ENCODE measurements at places on chromosomes 16 and 17. TPM values are rescaled to one million over a fixed set of nuclear protein-coding genes. Genes with fewer than 3 reads are reported as not detected.
A peak's percentile ranks its signal among the peaks of the same experiment; 100 is the strongest.

Gene UMOD
- not detected for total RNA-seq

DNA sequence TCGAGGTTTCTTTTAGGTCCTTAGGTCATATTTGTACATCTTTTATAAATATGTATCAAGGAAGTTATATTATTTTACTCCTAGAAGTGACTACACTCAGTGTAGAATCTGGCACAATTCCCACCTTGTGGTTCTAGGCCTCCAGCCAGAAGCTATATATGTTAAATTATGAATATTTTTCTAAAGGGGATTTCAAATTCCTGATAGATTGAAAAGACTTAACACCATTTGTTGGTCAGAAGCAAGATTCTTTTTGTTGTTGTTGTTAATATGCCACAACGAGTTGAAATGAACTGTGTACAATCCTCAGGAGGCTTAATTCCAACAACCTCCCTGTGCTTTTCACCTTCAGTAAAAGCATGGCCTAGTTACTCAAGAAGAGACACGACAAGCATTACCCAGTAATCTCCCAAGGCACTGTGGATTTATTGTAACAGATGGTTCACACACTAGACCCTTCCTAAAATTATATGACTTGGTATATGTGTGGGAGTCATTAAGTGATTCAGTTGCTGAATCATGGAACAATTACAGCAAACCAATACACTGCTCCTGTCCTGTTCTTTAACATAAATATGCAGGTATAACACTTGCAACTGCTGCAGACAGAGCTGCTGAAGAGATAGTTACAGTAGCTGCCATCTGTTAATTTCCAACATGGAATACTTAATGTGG lies 964.4 kb upstream of the GOT2 start:
- DNase-seq, result no peak

Gene KRTAP1-1
- total RNA-seq, result not detected

DNA sequence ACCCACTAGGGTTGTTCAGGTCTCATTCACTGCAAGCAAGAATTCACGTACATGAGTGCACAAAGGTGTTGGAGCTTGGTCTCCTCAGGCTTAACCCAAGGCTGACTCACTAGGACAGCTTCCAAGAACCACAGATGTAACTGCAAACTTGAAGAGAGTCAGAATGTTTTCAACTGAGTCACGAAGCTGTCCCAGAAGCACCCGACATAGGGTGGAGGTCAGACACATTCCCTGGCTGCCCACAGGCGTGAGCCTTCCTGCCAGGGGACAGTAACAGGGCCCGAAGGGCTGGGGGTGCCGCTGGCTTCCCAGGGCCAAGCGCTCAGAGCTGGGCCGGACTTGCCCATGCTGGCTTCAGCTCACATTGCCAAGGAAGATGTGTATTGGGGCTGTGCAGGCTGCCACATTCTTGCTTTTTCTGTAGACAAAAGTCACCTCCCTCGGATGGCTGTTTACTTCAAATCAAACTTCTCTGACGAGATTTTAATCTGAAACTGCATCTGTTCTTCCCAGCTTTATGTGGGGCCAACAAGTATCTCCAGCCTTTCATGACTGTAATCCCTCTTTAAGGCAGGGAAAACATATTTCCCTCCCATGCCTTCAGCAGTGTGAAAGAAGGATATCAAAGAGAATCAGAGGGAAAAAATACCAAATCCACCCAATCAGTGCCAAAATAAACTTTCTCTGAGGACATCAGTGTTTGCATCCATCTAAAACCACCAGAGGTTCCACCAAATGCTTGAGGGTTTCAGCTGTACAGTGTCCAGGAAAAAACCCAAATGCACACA lies 14.3 kb downstream of the CMTM3 start:
- DNase-seq, result no peak

Gene GP1BA
- total RNA-seq, result not detected

Gene SNAI3
- 5.5 TPM for total RNA-seq

- DNase-seq, result no peak
These were observed 318 bp upstream of the RBL2 start for GRCh38 chr16:53433930-53434376.

DNA sequence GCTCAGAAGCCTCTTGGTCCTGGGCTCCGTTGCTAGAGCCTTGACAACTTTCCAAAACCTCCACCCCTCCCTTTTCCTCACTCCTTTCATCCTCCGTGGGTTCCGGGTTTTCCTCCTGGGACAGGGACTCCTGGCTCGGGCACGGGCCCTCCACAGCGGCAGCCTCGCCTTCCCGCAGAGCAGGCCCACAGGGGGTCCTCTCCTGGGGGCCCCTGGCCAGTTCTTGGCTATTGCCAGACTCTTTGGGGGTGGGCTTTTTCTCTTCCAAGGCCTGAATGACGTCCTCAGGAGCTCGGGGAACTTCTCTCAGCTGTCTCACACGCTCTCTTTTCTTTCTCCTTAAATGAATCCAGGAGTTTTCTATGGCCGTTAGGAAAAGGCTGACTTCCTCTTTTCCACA lies 19.3 kb upstream of the MNT start:
- DNase-seq, result no peak

GRCh38 chr16:27995378-27995777 lies 68.1 kb downstream of the GSG1L start:
- no peak for DNase-seq

Gene DNAAF1
- not detected for total RNA-seq

DNA sequence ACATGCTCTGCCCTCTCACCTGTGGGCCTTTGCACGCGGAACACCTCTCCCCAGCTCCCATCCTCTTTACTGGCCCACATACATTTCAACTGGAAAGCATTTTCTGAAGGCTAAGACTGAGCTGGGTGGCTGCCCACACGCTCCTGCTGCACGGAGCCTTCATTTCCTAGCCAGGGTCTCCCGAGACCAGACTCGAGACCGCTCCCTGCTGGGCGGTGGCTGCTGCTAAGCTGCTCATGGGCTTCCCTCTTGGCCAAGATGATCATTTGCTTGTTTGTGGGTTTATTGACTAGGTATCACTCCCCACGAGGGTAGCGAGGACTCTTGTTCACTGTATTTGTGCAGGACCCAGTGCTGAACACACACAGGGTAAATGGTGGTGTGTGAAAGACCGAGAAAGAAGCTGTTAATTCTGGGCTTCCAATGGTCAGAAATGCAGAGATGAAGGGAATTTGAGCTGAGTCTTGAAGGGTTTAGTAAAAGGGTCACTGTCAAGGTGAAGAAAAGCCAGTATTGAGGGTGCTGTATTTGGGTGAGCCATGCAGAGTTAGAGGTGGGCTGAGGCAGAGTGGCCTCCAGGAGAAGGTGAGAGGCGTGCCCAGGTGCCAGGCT lies 907 bp downstream of the TRAPPC2L start:
- DNase-seq, result peak; percentile 82

DNA sequence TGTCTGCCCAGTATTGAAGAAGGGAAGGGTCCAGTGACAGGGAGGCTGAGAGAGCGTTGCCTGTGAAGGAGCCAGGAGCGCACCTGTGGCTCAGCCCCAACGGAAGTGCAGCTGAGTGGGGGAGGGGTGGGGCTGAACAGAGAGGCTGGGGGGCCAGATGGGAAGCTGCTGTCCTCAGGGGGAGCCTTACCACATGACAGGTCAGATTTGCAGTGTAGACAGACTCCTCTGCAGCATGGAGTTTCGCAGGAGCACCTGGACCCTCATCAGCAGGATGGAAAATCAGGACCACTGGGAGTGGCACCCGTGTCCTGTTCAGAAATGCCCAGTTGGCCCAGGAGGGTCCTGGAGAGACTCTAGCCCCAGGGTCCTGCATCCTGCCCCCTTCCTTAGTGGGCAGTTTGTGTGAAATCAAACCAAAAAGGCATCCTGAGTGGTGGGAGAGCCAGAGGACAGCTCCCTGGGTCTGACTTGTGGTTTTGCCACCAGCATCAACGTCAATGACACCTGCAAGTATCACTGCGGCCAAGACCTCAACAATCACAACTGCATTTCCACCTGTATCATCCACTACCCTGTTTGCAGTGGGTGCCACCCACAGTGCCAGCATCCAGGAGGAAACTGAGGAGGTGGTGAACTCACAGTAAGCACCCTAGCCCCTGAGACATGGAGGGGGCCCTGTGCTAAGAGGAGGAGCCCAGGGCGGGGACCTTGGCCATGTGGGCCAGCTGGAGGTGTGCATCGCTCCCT lies 7.8 kb downstream of the CD300A start:
- DNase-seq, result no peak

- no peak for DNase-seq
These were observed 2.5 kb downstream of the NME3 start for GRCh38 chr16:1768767-1769401.

Gene DPEP2
- 5.3 TPM for total RNA-seq

Gene CPNE7
- total RNA-seq, result 7.1 TPM

DNA sequence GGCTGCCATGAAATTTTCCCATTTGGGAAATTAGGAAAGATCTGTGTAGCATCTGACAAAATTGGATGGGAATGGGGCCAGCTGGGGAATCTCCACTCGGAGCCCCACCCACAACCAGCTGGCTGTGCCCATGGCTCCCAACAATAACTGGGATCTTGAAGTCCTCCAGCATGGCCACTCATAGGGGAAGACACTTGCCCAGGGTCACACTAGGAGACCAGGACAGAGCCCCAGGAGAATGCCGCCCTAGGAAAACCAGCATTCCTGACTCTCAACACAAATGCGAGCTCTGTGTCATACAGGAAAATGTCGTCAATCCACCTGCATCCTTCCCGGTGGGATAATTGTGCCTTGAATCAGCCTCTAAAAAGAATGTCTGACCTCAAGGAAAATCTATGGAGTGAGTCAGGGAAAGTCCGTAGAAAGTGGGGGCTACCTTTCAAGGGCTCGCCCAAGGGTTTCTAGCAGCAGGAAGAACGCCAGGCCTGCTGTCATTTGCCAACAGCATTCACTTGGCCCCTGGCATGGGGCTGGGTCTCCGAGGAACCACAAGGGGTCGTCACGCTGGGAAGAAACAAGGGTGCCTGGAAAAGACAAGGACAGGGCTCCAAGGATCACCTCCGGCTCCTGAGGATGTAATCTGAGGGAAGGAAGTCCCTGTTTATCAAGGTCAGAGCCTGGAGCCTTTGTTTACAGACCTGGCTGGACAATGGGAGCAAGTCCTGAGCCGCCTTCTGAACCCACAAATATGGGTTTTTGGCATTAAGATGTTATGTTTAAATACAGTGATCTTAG lies 15.9 kb downstream of the CDH5 start:
- no peak for DNase-seq

Data from activated CD4-positive, alpha-beta memory T cell treated with anti-CD3 and anti-CD28 coated beads for 36 hours (primary cell).